ENCODE measurements at places on chromosomes 16 and 17. TPM values are rescaled to one million over a fixed set of nuclear protein-coding genes. Genes with fewer than 3 reads are reported as not detected.
A peak's percentile ranks its signal among the peaks of the same experiment; 100 is the strongest.

The PPP1R27 gene
- total RNA-seq: not detected

The TMEM11 gene
- total RNA-seq: 20.3 TPM

The FOXJ1 gene
- total RNA-seq: not detected

The TMEM92 gene
- total RNA-seq: 27.2 TPM

The SLC12A3 gene
- total RNA-seq: 0.20 TPM

The SPATA32 gene
- not detected for total RNA-seq

The NXPH3 gene
- total RNA-seq: 2.9 TPM

DNA sequence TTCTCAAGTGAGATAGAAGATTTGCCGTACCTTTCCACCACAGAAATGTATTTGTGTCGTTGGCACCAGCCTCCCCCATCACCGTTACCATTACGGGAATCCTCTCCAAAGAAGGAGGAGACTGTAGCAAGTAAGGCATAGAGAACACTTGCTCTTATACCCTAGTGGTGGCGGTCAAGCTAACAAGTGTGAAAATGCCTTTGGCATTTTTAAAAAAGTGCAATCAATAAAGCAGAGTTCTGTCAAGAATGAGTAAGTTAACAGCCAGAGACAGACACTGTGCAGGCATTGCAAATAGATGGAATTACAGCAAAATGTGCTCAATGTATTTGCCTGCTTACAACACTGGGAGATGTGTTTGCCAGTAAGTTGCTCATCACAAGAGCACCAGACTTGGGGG, 7.7 kb downstream of the MSL1 start:
- DNase-seq: no peak

DNA sequence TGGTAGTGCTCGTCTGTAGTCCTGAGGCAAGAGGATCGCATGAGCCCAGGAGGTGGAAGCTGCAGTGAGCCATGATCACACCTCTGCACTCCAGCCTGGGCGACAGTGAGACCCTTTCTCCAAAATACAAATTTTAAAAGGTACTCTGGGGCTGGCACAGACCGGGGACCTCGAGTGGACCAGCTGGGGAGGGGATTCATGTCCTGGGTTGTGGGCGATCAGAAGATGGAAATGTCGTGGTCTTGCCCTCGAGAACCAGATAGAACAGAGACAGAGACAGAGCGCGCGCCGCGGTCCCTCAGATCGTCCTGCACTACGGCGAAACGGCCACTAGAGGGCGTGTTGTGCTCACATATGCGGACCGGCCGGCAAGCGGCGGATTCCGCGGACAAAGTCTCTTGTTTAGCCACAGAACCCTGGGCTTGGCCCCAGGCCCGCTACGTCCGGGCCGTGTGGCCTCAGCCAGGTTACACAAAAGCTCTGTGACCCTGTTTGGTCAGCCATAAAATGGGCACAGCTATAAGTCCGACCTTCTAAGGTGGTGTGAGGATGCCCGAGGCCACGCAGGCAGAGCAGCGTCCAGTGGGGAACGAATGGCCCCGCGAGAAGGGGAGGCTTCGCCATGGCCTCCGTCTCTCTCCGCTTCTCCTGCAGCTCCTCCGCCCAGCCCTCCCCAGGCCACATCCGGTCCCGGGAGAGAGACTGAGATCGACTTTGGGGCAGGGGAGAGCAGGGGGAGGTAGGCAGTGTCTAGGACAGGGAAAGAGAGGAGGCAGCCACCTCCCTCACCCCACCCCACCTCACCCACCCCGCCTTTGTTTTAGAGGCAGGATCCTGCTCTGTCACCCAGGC, 14.6 kb upstream of the SBK1 start:
- peak; percentile 84 for DNase-seq

- DNase-seq: peak; percentile 47
Measured at GRCh38 chr17:8954339-8954738, 11.2 kb downstream of the PIK3R5 start.

- DNase-seq: no peak
Measured at GRCh38 chr17:58556833-58557250, 42.4 kb upstream of the MTMR4 start.

DNA sequence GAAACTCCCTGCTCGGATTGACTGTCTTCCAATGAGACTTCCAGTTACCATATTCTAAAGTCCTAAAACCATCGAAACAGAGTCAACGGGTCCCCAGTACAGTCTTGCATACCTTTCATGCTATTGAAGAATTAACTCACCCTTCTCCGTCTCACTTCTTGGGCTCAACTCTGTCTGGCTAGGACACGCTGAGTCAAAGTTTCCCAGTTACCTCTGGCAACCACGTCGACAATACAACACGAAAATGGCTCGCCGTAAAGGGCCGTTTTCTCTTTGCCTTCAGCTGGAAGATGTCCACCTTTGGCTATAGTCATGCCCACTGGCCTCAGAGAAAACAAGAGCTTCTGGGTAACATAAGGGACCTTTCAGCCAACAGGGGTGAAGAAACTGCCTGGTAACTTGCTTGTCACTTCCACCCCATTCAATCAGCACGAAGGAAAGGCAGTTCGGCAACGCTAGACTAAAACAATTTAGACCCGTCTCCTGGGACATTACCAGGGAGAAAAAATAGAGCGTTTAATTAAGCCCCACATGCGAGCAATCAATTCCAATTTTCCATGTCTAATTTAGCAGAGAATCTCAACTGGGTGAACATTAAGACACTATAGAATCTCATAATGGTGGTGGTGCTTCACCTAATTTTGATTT, 21.5 kb downstream of the KCNG4 start:
- DNase-seq: no peak

DNA sequence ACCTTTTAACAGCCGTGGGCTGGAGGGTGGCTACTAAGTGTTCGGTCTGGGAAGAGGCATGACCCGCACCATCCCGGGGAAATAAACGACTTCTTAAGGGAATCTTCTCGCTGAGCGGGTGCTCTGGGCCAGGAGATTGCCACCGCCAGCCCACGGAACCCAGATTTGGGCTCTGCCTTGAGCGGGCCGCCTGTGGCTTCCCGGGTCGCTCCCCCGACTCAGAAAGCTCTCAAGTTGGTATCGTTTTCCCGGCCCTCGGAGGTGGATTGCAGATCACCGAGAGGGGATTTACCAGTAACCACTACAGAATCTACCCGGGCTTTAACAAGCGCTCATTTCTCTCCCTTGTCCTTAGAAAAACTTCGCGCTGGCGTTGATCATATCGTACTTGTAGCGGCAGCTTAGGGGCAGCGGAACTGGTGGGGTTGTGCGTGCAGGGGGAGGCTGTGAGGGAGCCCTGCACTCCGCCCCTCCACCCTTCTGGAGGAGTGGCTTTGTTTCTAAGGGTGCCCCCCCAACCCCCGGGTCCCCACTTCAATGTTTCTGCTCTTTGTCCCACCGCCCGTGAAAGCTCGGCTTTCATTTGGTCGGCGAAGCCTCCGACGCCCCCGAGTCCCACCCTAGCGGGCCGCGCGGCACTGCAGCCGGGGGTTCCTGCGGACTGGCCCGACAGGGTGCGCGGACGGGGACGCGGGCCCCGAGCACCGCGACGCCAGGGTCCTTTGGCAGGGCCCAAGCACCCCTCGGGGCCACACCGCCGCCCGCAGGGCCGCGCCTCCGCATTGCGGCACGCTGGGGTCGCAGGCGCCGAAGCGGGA, 3.6 kb upstream of the CBX4 start:
- no peak for DNase-seq

DNA sequence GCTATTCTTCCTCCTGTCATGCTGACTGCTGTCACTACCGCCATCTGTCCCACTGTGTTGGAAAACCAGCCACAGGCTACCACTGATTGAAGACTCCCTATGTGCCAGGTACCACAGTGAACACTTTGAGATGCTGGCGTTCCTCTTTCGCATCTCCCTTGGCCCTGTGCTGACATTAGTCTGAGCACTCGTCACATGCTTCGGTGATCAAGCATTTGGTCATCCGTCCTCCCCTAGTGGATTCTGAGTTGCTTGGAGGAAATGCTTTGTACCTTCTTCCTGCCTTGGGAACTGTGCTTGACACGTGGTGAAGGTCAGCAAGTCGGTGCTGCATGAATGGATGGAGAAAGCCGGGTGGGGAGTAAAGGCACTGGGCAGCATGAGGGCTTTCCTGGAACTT, 260.1 kb downstream of the SNX29 start:
- no peak for DNase-seq

DNA sequence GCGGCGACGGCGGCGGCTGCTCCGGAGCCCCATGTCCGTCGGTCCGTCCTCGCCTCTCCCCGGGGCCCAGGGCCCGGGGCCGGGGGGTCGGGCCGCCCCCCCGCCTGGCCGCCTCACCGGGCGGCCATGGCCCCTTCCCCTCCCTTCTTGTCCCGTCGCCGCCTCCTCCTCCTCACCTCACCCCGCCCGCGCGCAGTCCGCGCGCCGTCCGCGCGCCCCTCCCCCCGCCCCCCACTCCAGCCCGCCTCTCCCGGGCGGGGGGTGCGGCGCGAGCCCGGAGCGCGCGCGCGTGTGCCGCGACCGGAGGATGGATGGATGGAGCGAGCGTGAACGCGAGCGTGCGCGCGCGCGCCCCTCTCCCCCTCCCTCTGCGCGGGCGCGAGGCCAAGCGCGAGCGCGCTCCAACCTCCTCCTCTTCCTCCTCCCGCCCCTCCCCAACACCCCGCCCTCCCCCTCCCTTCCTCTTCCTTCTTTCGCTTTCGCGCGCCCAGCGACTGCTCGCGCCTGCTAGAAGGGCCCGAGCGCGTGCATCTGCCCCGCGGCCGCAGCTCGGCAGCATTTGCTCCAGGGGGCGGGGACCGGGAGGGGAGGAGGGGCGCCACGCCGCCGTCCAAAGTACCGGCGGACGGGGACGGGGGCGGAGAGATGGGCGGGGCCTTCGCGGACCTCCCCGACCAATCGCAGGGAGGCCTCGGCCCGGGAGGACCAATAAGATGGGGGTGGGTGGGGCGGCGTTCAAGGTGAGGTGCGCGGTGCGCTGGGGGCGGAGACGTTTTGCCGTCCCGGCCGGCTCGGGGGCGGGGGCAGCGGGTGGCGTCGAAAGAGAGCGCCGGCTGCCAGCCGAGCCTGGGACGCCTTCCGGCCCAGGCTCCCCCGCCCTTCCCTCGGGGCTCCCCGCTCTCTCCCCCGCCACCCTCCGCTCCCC, at the start of gene ATXN7L3:
Gene ATXN7L3 (minus strand): TSS at position 332 of the 925 bp plus-strand sequence. CDS start 1,814 bp downstream, outside the sequence.
- DNase-seq: peak; percentile 99

- DNase-seq: no peak
Measured at GRCh38 chr16:56260378-56261160, 69.3 kb downstream of the GNAO1 start.

- DNase-seq: peak; percentile 37
Measured at GRCh38 chr16:24838554-24839266, 7.1 kb upstream of the SLC5A11 start.

GRCh38 chr17:67625971-67626370, 91.8 kb upstream of the NOL11 start:
- DNase-seq: no peak

GRCh38 chr17:6514371-6514770, 42.0 kb downstream of the PITPNM3 start:
- DNase-seq: no peak

All from mucosa of gallbladder (tissue), 1 donor.